ENCODE measurements at places on chromosomes 7 and 10.

- no peak for DNase-seq
Measured at GRCh38 chr10:26859241-26860101, 1.3 kb downstream of the ABI1 start.

- no peak for DNase-seq
Measured at GRCh38 chr10:132480356-132480755, 57.2 kb upstream of the INPP5A start.

DNA sequence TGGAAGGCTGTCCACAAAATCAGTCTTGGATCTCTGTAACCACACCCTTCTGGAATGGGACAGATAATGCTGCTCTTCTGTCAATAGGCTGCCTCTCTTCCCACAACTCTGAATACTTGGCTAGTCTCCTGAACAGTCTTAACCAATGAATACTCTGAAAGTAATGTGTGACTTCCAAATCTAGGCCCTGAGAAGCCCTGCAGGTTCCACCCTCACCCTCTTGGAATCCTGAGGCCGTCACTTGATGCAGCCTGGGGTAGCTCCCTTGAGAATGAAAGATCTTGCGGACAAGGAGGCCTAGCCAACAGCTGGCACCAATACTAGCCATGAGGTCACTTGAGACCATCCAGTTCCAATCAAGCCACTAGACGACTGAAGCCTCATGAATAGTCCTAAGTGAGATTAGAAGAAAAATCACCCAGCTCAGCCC is 109.2 kb downstream of the ARHGAP12 start:
- no peak for DNase-seq

GRCh38 chr10:46031648-46032532 is 1.5 kb upstream of the NCOA4 start:
- no peak for DNase-seq

GRCh38 chr10:124381011-124381611 is 37.6 kb downstream of the OAT start:
- no peak for DNase-seq

DNA sequence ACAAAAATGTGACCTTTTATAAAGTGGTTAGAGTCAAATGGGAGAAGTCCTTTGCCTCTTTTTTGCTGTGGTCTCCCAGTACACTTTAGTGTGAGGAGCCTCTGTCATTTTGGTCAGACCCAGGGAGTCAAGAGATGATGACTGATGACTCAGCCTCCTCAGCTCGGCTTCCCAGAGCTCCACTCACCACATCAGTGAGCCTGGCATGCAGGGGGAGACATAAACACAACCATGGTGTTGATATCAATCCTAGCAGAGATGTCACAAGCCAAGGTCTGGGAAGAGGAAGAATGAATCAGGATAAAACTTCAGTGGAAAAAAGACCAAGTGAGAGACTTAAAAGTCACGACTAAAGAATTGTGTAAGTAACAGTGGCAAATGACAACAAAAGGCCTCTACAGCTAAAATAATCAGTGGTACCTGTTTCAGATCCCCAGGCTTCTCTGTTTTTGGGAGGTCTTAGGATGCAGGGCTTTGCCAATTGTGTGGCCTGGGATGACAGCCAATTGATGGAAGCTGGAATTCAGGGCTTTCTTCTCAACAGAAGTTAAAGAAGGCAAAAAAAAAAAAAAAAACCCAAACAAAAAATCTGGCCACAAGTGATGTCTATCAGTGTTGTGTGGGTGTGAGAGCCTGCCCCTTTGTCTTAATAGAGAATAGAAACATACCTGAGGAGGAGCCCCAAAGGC is 50.2 kb downstream of the TFAM start:
- DNase-seq, result peak; percentile 21

Data from HEK293T (cell line).